ENCODE measurements at places on chromosomes 13 and 19.

DNA sequence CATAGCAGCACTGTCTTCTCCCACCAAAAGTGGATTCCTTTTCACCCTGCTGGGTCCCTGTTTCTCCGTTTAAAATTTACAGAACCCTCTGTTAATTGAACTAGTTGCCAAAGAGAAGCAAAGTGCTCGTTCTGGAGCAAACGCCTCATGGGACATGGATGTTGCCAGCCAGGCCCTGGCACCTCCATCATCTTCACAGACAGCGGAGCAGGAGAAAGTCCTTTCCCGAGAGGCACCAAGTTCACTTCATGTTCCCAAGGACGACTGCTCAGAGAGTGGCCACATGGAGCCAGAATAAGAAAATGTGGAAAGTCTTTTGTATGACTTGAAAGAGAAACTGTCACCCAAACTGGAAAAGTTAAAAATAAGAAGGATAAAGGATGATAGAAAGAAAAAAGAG lies 151.5 kb downstream of the SOX1 start:
- no peak for DNase-seq

GRCh38 chr13:100460791-100461190 lies 127.8 kb downstream of the GGACT start:
- no peak for DNase-seq

GRCh38 chr19:21474671-21475181 lies 30.7 kb upstream of the ZNF429 start:
- DNase-seq, result peak; percentile 53

- no peak for DNase-seq
These were observed 30.3 kb upstream of the FRY start for GRCh38 chr13:32001154-32001768.

DNA sequence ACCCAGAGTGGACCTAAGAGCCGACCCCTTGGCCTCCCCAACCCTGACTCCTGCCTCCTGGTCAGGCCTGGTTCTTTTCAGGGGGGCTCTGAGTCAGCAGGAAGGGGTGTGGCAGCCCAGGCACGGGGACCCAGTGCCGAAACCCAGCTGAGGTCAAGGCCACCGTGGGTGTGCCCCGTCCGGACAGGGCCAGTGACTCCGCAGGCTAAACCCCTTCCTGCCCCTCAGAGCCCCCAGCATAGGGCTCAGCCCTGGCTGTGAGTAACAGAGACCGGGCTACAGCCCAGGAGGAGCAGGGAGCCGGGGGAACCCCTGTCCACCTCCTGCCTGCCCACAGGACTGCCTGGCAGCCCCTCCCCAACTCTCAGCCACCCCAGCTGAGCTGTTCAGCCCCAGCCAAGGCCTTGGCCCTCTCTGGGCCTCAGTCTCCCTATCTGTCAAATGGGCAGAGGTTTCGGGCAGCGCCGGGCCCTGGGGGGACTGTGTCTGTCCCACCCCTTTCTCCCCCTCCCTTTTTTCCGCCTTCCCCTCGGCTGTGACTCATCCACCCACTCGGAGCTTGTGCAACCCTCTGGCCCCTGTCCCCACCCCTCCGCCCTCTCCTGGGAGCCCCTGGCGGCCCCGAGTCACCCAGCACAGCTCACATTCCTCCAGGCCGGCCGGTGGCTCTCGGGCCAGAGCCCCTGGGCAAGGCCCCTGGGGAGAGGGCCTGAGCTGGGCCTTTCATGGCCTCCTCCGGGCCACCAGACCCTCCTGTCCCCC lies 8.6 kb downstream of the ZBTB7A start:
- peak; percentile 63 for DNase-seq

GRCh38 chr19:10151521-10151920 lies 31.8 kb upstream of the EIF3G start:
- no peak for DNase-seq

DNA sequence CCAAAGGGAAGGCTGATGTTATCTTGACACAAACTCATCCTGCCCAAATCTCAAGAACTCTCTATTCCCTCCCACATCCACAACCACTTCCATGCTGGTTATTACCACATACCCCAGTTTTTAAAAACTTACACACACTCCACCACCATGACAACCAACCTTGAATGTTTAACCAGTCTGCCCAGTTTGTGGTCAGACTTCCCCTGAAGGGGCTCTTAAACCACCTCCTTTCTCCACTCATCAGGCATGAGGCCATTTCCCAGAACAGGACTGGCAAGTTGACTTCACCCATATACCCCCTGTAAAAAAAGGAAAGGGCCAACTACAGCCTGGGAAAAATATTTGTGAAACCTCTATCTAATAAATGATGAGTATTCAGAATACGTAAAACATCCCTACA lies 12.4 kb upstream of the ZSCAN4 start:
- no peak for DNase-seq

- no peak for DNase-seq
These were observed 5.9 kb downstream of the ANGPTL6 start for GRCh38 chr19:10096615-10096963.

DNA sequence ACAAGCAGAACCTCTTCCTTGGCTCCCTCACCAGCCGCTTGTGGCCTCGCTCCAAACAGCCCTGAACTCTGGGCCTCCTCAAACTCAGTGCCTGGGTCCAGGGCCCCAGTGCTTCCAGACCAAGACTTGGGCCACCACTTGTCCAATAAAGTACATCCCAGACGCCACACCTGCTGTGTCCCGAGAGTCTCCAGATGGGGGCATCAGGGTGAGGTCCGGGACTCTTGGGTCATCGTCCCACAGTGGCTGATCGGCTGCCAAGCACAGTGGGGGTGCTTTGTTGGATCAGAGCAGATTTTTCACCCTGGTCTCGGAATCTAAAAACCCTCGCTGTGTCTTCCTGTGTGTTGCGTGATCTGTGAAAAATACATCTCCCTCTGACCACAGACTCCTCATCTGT lies 9.0 kb upstream of the DLL3 start:
- no peak for DNase-seq

DNA sequence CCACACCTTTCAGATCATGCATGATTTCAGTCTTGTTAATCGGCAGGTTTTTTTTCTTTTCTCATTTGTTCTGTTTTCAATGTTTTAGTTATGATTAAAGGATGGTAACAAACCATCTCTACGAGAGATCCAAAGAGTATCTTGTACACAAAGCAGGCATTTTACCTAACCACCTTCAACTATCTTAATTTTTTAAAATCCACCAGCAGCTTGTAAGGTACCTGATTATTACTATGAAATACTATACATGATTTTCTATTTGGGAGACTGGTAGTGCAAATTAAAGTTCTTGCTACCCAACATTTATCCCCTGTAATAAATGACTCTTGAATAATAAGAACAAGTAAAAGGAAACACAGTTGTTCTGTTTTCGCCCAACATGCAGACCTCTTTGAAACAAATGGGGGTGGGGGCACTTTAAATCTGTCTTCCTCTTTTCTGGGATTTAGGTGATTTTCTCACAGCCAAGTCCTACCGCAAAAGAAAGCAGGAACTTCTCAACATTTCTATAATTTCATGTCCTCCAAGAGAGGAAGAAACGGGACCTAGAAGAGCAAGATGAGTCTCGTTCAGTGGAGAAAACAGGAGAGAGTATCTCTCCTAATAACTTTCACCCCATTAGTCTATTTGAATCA lies 3.6 kb downstream of the POU4F1 start:
- DNase-seq, result no peak
